ENCODE measurements at places on chromosomes 11 and 22. TPM values are rescaled to one million over a fixed set of nuclear protein-coding genes. Genes with fewer than 3 reads are reported as not detected.

TEX54 gene
- total RNA-seq, result not detected

MUC5AC gene
- 0.39 TPM for total RNA-seq

GDPD4 gene
- 0.39 TPM for total RNA-seq

MDK gene
- 70.1 TPM for total RNA-seq

SCUBE2 gene
- 15.7 TPM for total RNA-seq

SLC37A2 gene
- total RNA-seq, result 10.3 TPM

CLDN5 gene
- total RNA-seq, result 47.5 TPM

TP53I11 gene
- total RNA-seq, result 11.1 TPM

LMF2 gene
- total RNA-seq, result 16.1 TPM

RTN4RL2 gene
- total RNA-seq, result 0.49 TPM

NXPE4 gene
- not detected for total RNA-seq

NF2 gene
- total RNA-seq, result 20.3 TPM

TTC38 gene
- total RNA-seq, result 16.1 TPM

SOX6 gene
- 20.2 TPM for total RNA-seq

CARD18 gene
- total RNA-seq, result 37.0 TPM

NCAPH2 gene
- total RNA-seq, result 29.7 TPM

MS4A8 gene
- not detected for total RNA-seq

NLRP14 gene
- 0.20 TPM for total RNA-seq

LGR4 gene
- 142 TPM for total RNA-seq

RASGRP2 gene
- total RNA-seq, result 5.1 TPM

MYOD1 gene
- total RNA-seq, result 2.3 TPM

Measured in skin of body (tissue), 3 donors.